ENCODE measurements at places on chromosomes 2 and 18.

DNA sequence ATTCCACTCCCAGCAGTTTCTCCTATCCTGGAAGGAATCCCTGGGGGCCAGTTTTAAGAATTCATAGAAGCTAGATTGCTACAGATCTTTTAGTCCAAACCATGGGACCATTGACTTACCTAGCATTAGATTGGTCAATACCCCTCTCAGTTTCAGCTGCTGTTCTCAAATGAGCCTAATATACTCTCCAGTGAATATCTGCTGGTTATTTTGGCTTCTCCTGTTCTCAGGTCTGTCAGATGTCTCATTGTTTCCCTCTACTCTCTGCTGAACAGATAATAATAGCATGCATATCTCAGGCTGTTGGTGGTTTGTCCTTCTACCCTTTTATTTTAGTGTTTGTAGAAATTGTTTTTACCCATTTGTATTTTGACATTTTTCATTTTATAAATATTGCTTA is 99.5 kb downstream of the FHOD3 start:
- DNase-seq, result no peak

DNA sequence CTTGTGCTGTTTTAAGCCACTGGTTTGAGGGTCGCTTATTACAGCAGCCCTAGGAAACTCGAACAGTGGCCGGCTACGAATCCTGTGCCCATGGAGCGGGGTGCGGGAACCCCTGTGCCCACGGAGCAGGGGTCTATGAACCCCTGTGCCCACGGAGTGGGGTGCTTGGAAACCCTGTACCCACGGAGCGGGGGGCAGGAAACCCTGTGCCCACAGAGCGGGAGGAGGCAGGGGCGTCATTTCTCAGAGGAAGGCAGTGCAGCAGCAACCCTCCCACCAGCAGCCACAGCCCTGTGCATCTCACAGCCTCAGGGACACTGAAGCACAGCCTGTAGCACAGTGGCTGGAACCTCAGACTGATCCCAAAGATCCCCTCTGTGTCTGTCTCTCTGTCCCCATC is 34.2 kb upstream of the GPC1 start:
- no peak for DNase-seq

DNA sequence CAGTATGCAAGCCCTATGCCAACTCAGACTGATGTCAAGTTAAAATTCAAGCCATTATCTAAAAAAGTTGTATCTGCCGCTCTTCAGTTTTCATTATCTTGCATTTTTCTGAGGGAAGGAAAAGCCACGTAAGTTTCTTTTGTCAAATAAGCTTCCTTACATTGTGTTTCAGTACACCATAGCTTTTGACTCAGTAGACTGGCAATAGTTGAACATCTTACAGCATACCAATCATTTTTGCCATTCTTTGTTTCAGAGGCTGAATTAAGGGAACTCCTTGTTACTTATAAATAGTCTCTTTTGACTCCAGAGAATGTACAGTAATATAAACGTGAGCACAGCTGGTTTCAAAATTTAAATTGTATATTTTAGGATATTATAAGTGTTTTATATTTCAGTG is 120.6 kb downstream of the EHBP1 start:
- DNase-seq, result no peak

- peak; percentile 71 for DNase-seq
Observed at GRCh38 chr2:98664323-98664722, 55.9 kb downstream of the UNC50 start.

GRCh38 chr2:145598434-145598833 is 1078.5 kb upstream of the ZEB2 start:
- DNase-seq, result no peak

DNA sequence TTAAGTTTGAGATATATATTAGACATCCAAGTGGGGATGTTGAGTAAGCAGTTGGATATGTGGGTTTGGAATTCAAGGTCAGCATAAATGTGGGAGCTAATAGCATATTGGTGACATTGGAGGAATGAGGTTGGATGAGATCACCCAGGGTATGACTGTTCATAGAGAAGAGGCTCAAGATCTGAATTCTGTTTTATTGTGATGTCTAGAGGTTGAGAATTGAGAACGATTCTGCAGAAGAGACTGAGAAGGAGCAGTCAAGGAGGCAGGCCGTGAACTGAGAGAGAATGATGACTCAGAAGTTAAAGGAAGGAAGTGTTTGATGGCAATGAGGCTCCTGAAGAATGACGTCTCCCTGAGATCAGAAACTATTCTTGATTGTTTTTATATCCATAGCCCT is 5.9 kb downstream of the SERPINB11 start:
- no peak for DNase-seq

DNA sequence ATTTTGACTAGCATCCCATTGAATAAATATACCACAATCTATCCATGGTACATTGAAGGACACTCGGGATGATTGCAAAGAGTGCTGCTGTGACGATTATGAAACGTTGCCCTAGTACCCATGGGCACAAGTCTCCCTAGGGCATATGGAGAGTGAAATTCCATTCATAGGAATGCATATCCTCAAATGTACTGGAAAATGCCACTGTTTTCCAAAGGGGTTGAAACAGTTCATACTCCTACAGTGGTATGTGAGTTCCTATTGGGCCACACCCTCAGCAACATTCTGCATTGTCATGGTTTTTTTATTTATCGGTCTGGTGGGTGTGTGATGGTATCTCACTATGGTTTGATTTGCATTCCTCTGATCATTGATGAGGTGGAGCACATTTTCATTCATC is 130.6 kb downstream of the TWIST2 start:
- DNase-seq, result no peak

DNA sequence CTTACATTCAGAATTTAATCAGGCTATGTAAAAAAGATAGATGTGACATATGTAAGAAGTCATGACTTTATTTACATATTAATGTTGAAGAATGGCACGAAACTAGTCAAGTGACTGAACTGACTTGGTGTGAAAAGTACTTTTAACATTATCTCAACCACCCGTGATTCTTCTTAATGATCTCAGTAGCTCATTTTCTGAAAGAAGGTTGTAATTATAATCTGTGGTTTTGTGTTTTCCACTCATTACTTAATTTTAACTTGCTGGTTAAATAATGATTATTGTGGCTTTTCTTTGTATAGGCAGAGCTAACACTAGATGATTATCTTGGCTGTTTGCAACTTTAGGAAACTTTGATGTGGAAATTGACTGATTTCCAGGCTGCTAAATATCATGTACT is 18.5 kb downstream of the KCNJ13 start:
- DNase-seq, result no peak

- no peak for DNase-seq
Observed at GRCh38 chr2:158544998-158545397, 88.2 kb downstream of the PKP4 start.

DNA sequence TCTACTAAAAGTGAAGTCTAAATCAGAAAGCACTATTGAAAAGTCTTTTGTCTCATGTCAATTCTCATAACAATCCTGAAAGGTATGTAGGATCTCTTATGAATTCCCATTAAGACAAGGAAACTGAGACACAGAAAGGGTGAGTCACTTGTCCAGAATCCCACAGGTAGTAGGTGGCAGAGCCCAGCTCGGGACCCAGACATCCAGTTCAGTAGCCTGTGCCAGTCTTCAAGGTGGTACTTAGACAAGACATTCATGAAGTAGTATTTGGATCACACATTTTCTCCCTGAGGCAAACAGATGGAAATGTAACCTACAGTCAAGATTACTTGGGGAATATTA is 14.8 kb upstream of the PARD3B start:
- no peak for DNase-seq

DNA sequence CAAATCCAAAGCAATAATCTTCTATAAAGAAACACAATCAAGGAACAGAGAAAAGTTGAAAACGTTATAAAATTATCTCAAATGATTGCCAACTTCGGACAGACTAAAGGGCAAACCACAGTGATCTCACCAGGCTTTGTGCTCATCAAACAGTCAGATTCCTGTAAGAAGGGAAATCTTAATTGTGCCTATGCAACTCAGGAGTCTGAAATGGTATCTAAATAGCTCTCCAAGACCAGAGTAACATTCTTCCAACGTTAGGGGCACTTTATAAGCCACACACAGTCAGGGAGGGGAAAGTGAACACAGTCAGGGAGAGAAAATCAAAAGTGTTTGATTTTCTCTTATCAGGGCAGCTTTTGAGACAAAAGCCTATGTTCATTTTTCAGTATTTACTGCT is 29.4 kb downstream of the PLEKHM3 start:
- no peak for DNase-seq

GRCh38 chr18:70246061-70246466 is 40.6 kb upstream of the RTTN start:
- DNase-seq, result no peak

DNA sequence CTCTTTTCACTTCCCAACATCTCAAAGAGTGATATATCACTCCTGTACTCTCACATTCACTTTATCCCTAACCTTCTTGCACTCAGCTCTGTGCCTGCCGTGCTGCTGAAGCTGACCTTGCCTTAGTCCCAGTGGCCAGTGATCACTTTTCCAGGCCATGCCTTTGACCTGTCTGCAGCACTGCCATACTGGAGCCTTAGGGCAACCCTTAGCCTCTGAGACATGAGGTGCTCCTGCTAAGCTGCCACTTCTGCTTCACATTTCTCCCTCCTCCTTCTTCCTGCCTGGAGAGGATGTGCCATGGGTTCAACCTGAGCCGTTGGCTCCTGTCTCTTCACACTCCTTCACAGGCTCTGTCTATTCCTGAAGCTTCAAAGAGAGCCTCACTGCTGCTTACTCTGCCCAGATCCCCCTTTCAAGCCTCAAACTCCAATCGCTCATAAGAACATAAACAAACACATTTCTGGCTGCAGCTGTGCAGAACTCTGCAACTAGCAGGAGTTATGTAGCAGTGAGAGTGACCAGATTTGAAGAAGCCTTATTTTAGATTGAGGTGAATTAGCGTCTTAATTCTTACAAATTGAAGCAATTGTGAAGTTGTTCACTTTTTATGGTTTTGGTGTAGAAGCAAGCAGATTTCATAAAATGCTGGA is 716.2 kb upstream of the FANCL start:
- DNase-seq, result no peak

Data from thymus (tissue), 14 donors.